ENCODE measurements at places on chromosomes 16 and 17.

DNA sequence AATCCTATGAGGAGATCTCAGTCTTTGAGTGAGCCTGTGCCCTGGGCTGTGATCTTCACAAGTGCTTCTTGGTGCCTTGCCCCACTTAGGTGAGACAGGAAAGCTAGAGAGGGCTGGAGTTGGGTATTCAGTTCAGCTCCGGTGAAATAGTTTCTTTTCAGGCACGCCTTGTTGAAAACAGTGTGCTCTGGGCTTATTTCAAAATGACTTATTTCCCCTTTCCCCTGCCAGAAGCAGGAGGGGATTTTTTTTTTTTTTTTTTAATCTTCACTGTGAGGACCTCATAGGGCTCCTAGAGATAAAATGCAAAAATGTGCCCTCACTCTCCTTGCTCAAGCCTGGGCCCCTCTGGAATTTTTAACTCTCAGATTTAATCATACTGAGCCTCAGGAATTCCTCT, 27.2 kb downstream of the MOSMO start:
- DNase-seq: no peak

- no peak for DNase-seq
These were observed 52.1 kb upstream of the LYRM9 start for GRCh38 chr17:27945333-27945616.

DNA sequence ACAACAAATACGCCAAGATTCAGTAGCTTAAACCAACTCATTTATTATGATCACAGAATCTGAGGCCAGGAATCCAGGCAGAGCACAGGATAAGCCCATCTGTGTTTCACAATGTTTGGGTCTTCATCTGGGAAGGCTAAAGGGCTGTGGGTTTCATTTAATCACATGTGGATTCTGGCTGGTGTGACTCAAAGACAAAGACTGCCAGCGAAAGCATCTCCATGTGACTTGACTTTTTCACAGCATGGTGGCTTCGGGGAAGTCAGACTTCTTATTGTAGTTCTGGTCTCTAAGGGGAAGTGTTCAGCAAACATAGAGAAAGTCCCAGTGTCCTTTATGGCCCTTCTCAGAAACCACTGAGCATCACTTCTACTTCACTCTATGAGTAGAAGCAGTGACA, 1014.4 kb upstream of the GOT2 start:
- DNase-seq: no peak

DNA sequence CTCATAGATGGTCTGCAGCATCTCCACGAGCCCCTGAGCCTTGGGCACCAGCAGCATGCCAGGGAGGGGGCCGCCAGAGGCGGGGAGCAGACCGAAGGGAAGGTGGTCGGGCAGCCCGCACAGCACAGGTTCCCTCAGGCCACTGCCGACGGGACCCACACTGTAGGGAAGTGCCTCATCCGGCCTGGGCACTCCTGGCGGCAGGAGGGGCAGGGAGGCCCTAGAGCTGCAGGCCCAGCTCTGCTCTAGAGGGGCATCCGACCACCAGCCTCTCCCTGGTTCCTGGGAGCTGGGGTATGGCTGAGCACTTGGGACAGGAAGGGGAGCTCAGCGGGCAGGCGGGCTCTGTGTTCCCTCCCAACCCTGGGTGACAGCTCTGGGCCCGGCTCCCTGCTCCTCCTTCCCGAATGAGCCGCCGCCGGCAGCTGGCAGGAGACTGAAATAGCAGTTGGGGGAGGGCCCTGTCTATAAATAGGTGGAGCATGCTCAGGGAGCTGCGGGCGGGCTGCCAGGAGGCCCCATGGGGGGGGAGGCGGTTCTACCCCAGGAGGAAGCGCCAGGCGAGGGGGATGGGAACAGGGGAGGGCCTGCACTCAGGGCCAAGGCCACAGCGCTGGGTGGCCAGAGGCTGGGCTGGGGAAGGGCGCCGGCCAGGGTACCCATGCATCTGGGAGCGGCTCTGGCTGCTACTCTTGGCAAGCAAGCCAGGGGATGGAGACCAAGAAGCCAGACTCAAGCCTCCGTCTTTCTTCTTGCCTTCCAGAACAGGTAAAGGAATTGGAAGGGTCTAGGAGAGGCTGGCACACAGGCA, 12.4 kb downstream of the HDAC5 start:
- DNase-seq: no peak

GRCh38 chr17:32947736-32948135, 19.8 kb downstream of the TMEM98 start:
- no peak for DNase-seq

DNA sequence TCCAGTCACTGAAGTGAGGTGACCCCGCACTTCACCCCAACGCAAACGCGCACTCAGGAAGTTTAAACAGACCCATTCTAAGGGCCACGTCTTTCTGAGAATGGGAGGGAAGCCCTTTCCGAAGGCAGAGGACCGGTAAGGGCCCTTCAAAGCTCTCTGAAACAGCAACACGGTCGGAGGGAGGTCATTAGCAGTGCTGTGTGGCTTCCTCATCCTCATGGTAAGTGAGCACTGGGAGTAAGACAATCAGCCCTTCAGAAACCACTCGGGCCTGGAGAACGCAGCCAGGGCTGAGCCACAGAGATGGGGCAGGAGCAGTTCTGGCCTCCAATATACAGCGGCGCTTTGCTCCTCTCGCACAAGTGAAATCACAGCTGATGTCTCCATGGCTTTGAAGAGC, 23.7 kb downstream of the SRL start:
- no peak for DNase-seq

- DNase-seq: no peak
These were observed 233.4 kb downstream of the STX8 start for GRCh38 chr17:9342225-9342624.

DNA sequence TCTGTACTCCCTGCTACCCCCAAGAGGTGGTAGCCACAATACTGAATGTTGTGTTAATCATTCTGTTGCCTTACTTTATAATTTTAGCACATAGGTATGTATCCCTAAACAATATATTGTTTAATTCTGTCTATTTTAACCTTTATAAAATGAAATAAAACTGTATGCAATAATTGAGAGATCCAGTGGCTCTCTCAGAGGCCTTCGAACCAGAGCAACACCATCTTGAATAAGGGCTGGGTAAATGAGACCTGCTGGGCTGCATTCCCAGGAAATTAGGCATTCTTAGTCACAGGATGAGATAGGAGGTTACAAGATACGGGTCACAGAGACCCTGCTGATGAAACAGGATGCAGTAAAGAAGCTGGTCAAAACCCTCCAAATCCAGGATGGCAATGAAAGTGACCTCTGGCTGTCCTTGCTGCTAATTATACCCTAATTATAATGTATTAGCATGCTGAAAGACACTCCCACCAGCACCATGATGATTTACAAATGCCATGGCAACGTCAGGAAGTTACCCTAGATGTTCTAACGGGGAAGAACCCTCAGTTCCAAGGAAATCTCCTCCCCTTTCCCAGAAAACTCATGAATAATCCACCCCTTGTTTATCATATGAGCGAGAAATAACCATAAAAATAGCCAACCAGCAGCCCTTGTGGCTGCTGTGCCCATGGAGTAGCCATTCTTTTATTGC, 2.0 kb upstream of the CANT1 start:
- no peak for DNase-seq

GRCh38 chr17:74723891-74724290, 11.2 kb upstream of the CD300LF start:
- DNase-seq: no peak

- no peak for DNase-seq
These were observed 127.7 kb downstream of the PARN start for GRCh38 chr16:14502256-14502875.

- DNase-seq: no peak
These were observed 102.0 kb downstream of the ADAMTS18 start for GRCh38 chr16:77332792-77333191.

DNA sequence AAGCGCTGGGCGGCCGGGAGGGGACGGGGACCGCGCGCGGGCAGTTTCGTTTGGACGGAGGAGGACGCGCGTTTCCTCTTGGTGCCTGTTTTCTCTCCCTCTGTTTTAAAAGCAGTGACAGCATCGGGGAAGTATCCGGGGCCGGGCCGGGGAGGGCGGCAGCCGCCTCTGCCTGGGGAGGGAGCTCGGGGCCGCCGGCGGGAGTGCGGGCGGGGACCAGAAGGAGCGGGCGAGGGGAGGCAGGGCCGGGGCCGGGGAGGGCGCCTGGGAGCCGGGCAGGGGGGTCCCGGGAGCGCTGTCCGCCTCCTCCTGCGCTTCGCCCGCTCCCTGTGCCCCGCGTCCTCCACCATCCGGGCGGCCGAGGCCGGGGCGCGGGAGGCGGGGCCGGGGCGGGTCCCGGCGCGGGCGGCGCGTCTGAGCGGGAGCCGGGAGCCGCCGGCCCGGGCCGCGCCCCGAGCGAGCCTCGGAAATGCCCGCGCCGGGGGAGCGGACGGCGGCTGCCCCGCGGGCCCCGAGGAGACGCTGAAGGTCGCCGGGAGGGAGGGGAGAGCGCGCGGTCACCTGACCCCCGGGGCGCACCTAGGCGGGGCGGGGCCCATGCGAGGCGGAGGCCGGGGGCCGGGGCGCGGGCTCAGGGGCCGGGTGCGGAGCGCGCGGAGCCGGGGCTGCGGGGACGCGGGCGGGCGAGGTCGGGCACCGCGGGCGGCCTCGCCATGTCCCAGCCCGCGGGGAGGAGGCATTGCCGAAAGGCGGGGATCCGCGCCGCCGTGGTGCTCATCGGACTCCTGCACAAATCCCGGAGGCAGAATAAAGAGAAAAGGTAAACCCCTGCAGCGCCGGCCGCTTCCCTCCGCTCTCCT, 57.3 kb downstream of the RAP1GAP2 start:
- DNase-seq: peak; percentile 25

DNA sequence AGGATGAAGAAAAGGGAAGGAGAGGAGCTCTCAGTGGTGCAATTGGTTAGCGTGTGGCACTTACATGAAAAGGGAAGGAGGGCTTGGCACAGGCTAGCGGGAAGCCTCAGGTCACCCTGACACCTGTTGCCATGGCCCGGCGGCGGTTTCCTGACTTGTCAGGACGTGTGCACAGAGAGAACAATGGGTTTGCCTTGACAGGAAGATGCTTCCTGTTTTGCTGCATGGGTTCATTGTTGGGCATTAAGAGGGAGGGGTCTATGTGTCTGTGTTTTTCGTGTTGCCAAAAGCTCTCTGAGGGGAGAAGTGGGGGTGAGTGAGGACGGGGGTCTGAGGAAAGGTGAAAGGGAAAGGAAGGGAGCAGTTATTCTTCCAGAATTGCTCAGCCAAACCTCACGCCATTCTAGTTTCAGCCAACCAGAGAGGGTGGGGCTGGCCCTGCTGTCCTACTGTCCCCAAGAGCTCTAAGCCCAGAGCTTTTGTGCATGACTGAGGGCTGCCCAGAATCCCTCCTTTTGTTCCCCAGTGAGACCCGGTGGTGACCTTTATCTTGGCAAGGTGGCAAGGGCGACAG, 17.1 kb upstream of the CCR7 start:
- peak; percentile 51 for DNase-seq

DNA sequence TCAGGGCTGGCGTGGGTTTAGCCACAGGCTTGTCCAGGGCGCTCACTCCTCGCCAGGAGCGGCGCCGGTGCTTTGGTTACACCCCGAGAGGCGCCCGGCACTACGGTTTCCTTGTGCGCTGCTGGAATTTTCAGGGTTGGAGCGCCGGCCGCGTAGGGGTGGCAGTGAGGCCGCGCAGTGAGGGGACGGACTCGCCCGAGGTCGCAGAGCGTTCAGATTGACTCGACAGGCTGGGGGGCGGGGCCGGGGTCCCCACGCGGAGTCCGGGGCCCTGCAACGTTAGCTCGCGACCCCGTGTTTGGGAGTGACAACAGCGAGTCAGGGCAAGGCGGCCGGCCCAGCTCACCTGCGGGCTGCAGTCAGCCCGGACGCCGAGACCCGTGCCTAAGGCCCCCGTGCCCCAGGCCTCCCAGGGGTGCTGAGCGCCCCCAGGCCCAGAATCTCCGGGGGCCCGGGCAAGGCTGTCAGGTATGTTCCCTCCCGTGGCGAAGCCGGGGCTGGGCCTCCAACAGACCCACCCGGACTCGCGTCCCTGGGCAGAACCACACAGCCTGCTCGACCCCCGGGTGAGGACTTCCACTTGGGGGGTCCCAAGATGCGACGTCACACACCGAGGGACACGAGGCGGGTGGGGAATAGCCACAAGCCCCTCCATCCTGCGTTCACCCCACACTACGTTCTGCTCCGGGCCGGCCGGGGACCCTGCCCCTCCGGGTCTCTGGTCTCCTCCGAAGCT, 1.3 kb upstream of the ACTG1 start:
- no peak for DNase-seq

GRCh38 chr17:33905338-33905800, 349.7 kb upstream of the CCL2 start:
- no peak for DNase-seq

- DNase-seq: no peak
These were observed 2.8 kb downstream of the SOCS7 start for GRCh38 chr17:38354466-38354865.

DNA sequence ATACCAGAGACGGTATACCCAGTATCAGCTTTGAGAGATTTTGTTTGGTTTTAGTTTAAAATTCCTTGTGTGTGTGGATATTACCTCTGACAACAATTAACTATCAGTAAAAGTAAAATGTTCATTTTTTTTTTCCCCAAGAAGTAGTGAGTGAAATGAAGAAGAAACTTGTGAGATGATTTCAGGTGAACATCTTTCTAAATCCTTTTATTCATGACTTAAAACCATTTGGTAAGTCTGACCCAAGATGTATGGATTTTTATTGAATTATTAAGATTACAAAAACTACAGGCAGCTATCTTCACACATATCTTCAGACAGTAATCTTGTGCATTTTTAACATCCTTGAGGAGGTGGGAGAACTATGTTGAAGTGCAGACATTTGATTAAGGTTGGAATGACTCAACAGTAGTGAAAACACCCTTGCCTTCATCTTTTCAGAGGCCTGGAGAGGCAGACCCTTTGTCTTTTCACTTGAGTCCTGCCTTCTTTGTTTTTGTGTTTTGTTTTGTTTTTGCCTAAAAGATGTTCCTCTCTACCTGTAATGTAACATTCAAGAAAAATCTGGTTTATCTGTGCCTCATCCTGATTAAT, 240.3 kb upstream of the TBX2 start:
- no peak for DNase-seq

DNA sequence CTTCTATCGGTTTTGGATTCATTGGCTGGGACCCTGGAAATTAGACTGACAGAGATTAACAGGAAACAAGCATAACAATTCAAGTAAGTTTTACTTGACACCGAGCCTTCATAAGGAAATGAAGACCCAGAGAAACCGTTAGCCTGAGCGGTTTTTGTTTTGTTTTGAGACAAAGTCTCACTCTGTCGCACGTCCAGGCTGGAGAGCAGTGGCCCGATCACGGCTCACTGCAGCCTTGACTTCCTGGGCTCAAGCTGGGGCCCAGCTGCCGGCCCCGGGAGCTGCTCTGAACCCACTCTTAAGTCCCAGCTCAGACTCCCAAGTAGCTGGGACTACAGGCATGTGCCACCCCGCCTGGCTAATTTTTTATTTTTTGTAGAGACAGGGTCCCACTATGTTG, 321.3 kb downstream of the SEC14L1 start:
- DNase-seq: no peak
